G401 (cell line): ENCODE measurements at places on chromosomes 12 and 14. TPM values are rescaled to one million over a fixed set of nuclear protein-coding genes. Genes with fewer than 3 reads are reported as not detected.

MEG3 gene
- total RNA-seq, result 3.4 TPM in 1 of 2 replicates, not detected in the other

TROAP gene
- 39.1 and 43.0 TPM in 2 replicates for total RNA-seq

ANO4 gene
- not detected in 2 replicates for total RNA-seq

KTN1 gene
- total RNA-seq, result 92.4 and 132 TPM in 2 replicates

IRAK3 gene
- total RNA-seq, result not detected in 2 replicates

PLCZ1 gene
- total RNA-seq, result not detected in 2 replicates

COL2A1 gene
- 0.74 and 3.1 TPM in 2 replicates for total RNA-seq

PRB2 gene
- total RNA-seq, result not detected in 2 replicates

BHLHE41 gene
- 1.4 and 2.8 TPM in 2 replicates for total RNA-seq

GXYLT1 gene
- total RNA-seq, result 6.2 and 16.0 TPM in 2 replicates

MORN3 gene
- total RNA-seq, result 0.41 and 0.80 TPM in 2 replicates

SLC17A8 gene
- total RNA-seq, result 0.80 TPM in 1 of 2 replicates, not detected in the other

PLEK2 gene
- total RNA-seq, result 0.80 and 1.3 TPM in 2 replicates

TAS2R20 gene
- total RNA-seq, result 0.12 and 0.61 TPM in 2 replicates

PROX2 gene
- total RNA-seq, result not detected in 2 replicates

FKBP3 gene
- total RNA-seq, result 39.7 and 77.7 TPM in 2 replicates

IL22 gene
- not detected in 2 replicates for total RNA-seq
